ENCODE measurements at places on chromosomes 6 and 20. TPM values are rescaled to one million over a fixed set of nuclear protein-coding genes. Genes with fewer than 3 reads are reported as not detected.

The HLA-DOB gene
- not detected for total RNA-seq

The IFT52 gene
- total RNA-seq, result 31.6 TPM

The EGFL8 gene
- total RNA-seq, result 9.2 TPM

DNA sequence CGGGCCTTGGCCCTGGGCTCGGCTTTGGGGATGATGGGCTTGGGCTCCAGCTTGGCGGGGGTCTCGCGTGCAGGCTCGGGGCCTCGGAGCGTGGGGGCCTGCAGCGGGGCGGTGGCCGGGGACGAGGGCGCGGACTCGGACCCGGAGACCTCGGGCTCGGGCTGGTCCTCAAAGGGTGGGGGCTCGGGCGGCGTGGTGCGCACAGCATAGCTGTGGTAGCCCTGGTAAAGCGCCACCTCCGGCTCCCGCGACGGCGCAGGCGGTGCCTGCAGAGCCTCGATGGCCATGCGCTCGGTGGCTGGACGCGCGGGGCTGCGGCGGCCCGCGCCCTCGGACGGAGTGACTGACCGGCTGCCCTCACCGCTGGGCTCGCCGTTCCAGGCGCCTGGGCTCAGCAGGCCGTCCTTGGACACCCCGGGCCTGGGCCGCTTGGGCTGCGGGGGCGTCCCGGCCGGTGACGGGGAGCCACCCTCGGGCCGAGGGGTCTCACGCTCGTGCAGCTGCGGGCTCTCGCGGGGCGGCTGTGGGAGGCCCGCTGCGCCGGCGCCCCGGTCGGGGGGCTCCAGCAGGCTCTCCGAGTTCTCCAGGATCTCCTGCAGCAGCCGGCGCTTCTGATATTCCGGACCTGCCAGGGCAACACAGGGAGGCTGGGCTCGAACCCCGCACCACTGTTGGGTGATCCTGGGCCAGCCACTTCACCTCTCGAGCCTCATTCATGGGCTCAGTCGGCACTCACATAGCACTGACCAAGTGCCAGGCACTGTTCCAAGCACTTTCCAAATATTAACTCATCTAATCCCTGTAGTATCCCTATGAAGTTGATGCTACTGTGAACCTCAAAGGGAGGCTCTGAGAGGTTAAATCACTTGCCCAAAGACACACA, 71.0 kb downstream of the JPH2 start:
- DNase-seq, result no peak

GRCh38 chr20:14580418-14581074, 243.1 kb upstream of the FLRT3 start:
- no peak for DNase-seq
